ENCODE measurements at places on chromosomes 5 and 9. TPM values are rescaled to one million over a fixed set of nuclear protein-coding genes. Genes with fewer than 3 reads are reported as not detected.

The PHF24 gene
- total RNA-seq, result 0.35 TPM

The PHYHD1 gene
- 21.1 TPM for total RNA-seq

The GABRA6 gene
- total RNA-seq, result not detected

The MUSK gene
- not detected for total RNA-seq

The HEMGN gene
- total RNA-seq, result 0.42 TPM

DNA sequence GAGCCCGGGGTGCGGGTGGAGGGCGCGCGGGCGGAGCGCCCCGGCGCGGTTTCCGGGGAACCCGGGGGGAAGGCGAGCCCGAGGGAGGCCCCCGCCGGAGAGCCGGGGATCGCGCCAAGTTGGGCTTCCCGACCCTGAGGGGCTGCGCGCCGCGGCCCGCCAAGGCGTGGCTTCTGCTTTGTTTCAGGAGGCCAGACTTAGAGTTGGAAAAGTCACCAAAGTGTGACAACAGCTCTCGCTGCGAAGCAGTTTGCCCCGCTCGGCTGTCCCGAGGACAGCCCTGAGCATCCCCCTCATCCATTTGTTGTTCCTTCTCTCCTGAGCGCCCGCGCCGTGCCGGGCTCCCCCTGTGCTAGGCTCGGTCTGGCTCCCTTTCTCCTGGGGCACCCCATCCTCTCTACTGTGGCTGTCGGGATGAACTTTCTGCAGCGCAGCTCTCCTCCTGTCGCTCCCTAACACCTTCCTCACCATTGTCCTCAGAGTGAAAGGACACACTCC, 410 bp downstream of the GLIPR2 start:
- DNase-seq, result no peak

GRCh38 chr9:120210274-120210673, 369.7 kb downstream of the CDK5RAP2 start:
- no peak for DNase-seq

DNA sequence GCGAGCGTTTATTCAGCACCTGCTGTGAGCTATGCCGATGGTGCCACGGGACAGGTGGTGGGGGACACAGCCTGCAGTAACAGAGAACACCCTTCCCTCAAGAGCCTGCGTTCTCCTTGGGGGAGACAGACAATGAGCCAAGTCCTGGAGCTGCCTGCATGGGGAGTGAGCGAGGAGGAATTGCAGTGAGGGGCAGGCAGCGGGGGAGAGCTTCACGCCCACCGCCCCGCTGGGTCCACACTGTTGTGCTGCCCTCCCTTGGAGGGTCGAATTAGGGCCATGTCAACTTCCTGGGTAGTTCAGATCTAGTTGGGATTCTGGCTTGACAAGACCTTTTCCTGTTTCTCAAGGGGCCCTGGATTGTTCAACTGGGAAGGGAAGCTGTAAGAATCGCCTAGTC, 55.5 kb upstream of the N4BP3 start:
- DNase-seq, result no peak

DNA sequence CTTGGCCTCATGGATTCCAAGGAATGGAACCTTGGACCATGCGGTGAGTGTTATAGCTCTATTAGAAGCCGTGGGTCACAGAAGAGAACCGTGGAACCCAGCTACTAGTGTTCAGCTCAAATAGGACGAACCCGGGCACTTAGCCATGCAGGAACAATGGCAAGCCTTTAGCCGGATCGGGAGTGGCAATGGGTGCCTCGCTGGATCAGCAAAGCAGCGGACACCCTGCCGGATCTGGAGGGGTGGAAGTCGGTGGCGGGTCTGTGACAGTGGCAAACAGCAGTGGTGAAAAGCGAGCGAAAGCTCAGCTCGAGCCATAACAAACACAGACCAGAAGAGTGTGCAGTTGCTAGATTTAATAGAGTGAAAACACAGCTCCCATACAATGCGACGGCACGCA, 2.4 kb upstream of the CDO1 start:
- no peak for DNase-seq

- DNase-seq, result no peak
Observed at GRCh38 chr9:81113453-81114124, 575.8 kb downstream of the TLE1 start.

- DNase-seq, result no peak
Observed at GRCh38 chr5:103910011-103910410, 347.4 kb upstream of the NUDT12 start.

- DNase-seq, result no peak
Observed at GRCh38 chr9:33304362-33304761, 14.0 kb downstream of the NFX1 start.

GRCh38 chr9:5586391-5586802, 42.5 kb upstream of the RIC1 start:
- DNase-seq, result no peak

DNA sequence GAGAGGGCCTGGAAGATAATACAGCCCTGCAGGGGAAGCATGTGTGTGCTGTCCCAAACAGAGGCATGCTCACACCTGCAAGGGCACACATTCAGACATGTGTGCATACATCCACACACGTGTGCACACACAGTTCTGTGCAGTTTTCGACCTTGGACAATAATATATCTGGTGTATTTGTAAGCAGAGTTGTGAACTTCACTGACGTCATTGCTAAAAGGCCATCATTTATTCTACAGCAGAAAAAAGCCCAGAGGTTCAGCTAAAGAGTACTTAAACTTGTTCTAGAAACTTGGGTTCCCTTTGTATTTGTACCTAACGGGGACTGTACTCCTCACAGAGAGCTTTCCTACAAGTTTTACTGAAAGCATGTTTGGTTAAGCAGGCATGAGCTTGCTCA, 19.5 kb downstream of the IRX2 start:
- no peak for DNase-seq

DNA sequence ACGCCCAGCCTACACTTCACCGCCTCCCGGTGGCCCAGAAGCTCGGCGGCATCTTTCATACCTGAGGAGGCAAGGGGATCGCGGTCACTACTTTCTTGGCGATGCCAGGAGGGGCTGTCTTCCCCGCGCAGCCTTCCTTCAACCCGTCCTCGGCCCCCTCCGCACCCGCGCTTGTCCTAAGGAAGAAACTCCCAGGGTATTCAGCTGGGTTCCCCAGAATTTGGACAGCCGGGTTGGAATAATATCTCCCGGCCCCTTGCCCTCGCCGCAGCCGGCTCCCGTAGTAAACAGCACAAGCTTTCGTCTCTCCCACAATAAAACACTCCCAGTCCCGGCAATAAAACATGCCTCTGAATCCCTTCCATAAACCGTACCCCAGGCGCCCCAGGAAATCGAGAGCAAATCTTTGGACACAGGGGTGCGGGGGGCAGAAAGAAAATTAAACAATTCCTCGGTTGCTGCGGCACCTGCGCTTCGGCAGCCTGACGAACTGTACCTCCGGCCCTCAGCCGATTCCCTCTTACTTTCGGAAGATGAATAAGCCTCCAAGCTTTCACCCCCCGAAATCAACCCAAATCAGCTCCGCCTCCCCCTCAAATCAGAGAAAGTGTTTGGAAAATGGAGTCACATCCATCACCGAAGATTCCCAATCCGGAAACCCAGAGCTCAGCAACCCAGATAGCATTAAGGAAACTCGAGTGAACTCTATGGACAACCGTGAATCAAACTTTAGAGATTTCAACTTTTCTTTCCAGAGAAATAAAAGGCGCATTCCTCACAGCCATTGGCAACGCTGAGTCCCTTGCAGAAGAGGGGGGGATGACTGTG, 1.1 kb downstream of the OTP start:
- no peak for DNase-seq

- DNase-seq, result no peak
Observed at GRCh38 chr9:20528253-20528652, 94.0 kb downstream of the MLLT3 start.

DNA sequence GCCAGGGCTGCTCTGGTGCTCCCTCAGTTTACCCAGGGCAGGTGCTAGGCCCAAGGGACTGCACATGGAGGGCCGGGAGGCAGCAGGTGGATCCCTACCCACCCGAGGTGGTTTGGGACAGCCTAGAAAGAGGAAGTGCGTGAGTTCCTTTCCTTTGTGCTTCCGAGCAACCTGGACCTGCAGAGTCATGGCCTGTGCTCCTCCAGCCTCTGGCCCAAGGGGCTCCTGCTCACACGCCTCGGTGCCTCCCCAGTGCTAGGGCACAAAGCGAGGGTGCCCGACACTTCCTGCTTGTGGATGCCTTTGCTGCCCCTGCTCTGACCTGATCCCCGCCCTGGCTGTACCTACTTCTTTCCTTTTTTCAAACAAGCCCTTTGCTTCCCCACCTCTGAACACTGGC, 79.3 kb downstream of the RXRA start:
- no peak for DNase-seq

DNA sequence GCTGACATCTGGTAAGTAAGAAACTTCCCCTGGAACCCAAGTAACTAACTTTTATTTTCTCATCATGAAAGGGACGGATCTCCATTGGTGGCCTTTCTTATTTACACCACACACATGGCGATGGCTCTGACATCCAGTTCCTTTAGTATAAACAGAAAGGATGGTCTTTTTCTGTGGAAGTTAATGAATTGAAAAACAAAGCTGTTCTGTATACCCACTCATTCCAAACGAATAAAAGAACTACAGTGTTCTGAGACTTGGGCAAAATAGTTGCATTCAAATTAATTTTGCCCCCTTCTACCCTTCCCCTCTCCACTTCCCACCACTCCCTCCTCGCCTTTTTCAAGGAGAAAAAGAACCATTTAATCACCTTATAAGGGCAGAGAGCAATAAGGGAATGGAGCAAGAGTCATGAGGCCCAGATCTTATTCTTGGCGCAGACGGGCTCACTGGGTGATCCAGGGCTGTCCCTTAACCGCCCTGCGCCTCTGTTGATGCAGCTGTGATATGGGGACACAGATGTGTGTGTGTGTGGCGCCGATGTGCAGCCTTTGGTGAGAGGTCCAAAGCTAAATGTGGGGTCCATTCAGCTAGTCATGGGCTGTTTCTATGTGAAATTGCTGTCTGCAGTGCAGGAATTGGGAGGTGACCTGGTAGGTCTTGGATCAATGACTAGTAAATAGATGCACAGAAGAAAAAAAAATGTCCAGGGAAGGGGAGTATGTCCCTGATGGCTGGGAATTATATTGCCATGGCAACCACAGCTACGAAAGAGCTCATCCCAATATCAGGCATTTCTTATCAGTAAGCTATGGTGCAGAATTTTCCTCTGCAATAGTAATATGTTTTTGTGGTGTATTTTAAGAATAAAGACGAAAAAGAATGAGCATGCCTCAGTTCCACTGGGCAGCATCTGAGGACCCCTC, 141.5 kb upstream of the ERCC6L2 start:
- no peak for DNase-seq

GRCh38 chr9:107214915-107215314, 68.2 kb upstream of the RAD23B start:
- no peak for DNase-seq

DNA sequence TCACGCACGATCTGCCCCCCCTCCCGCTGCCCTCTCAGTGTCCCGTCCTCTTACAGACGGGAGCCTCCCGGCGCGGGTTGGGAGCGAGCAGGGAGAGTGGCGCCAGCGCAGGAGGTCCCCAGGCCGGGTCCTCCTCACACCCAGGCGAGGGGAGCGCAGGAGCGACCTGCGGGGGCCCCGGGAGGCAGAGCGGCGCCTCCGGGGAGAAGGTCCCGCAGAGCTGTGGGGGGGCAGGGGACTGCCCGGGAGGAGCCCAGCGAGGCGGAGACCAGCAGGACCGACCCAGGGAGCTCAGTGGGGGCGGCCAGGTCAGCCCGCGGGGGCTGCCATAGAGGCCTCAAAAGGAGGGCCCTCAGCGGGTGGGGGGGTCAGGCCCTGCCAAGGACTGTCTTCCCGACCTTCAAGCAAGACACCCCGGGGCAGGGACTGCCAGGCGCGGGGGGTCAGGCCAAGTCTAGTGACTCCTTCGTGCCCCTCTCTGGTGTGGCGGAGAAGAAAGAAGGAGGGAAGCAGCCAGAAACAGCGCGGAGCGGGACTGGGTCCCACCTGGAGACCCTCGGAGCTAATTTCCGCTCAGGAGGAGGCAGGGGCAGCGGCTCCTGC, 123.3 kb upstream of the ERCC6L2 start:
- DNase-seq, result no peak

DNA sequence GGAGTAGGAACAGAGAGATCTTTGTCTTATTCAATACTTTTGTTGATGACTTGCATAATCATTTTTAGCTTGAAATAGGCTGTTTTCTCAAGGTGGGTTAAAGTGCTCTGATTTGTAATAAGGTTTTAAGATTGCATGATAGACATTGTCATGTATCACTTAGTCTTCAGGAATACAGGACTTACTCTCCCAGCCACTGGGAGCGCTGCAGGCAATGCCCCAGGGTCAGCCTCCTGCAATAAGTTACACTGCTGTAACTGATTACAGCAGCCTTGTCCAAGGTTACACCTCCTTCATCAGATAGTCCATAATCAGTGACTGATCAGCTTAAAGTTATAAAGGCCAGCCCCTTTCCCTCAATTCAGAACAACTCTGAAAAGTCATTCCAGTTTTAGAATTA, 218.6 kb downstream of the ESM1 start:
- no peak for DNase-seq

GRCh38 chr9:93676310-93677047, 100.1 kb downstream of the PHF2 start:
- peak; percentile 1 for DNase-seq

- DNase-seq, result no peak
Observed at GRCh38 chr5:172952034-172952511, 7.2 kb upstream of the RPL26L1 start.

DNA sequence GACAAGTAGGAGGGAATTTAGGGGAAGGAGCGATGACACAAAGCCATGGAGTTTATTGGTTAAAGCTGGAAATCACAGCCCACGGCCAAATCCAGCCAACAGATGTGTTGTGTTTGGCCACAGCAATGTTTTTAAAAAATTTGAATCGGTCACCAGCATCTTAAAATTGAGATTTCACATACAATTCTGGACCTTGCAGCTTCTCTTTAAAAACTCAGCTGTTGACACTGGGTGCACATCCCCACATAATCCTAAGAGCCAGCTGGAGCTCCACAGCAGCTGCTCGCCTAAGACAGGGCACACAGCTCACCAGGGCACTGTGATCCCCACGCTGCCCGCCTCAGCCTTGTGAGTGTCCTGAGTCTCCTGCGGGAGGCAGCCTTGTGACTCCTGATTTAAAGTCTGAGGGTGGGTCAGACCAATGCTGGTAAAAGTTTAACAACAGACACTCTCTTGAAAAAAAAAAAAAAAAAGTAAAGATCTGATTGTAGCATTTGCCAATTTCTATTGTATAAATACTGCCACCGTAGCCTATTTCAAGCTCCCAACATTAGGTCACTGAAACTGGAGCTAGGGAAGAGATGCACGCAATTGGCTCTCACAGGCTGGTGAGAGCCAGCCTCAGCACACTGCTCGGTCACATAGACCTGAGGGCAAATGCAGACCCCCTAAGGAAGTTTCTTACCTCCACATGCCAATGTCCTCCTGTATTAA, 124.8 kb downstream of the HSD17B3 start:
- no peak for DNase-seq

- DNase-seq, result no peak
Observed at GRCh38 chr5:113330533-113331208, 104.1 kb downstream of the TSSK1B start.

DNA sequence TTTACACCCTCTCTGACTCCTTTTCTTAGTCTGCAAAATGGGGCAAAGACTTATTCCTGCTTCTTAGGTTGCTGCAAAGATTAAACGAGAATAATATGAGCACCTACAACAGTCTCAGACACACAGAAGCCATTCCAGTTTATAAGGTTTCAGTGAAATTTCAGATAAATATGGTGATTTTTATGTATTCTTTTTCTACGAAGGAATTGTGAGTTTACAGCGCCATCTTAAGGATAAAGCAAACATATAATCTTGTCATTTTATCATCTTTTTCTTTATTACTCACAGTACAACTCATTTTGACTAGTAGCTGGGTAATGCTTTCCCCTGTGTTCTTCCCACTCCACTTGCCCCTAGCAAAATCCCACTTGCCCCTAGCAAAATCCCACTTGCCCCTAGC, 29.2 kb upstream of the SMC5 start:
- no peak for DNase-seq

GRCh38 chr9:77830618-77831285, 182.6 kb upstream of the GNA14 start:
- no peak for DNase-seq

All from thoracic aorta (tissue), 2 donors.